Epithelial cell of esophagus (primary cell): ENCODE measurements at places on chromosomes 7 and 10.
A peak's percentile ranks its signal among the peaks of the same experiment; 100 is the strongest.

GRCh38 chr7:139953229-139953628 lies 109.5 kb downstream of the PARP12 start:
- DNase-seq: no peak

DNA sequence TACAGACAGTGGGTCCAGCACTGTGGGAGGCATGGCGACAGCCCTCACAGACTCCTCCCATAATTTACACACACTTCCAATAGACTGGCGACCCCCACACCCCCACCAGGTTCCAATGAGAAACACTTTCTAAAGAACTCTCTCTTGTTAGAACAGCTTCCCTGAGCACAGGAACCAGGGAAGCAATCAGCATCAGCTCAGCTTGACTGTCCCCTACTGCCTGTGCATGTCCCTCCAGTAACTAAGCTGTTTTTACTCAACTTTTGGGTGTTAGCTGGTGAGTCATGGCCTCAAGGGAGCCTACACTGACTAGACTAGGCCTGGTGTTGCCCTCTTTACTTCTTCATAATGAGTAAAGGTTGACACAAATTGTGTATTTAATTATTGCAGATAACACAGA lies 32.6 kb upstream of the HERPUD2 start:
- peak; percentile 70 for DNase-seq

DNA sequence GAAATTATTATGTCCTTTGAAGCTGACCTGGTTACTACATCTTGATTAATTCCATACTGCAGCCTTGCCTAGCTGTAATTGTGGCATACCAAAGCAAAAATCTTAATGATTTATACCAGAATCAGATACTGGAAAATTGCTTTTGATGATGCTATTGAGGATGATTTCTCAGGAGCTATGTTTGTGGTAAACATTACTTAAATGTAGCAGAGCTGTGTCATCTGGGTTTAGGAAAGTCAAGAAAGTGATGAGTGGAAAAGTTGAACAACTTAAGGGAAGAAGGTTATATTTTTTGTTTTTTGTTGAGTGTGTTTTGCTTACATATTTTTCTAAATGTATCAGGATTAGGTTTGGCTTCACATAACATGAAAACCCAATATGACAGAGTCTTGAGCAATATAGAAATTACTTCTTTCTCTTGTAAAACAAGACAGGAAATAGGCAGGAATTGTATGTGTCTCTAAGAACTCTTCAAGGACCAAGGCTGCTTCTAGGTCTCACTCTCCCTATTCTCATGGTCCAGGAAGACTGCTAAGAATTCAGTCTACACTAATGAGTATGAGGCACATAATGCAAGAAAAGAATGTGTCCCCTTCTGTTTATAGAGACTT lies 87.6 kb upstream of the MTPN start:
- no peak for DNase-seq

DNA sequence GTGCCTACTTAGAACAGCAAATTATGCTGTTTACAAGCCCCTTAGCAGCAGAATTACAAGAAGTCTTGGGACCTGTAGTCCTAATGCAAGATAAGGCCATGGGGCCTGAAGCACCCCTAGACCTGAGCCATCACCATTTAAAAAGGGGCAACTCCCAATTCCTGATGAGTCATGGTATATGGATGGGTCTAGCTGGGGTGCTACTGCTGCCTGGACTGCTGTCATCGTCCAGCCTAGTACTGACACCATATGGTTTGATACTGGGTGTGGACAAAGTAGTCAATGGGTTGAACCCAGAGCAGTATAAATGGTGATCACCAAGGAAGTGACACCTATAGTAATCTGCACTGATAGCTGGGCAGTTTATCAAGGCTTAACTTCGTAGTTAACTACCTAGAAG lies 450.0 kb downstream of the IPMK start:
- no peak for DNase-seq

- no peak for DNase-seq
Measured at GRCh38 chr10:127679642-127680255, 57.2 kb upstream of the FOXI2 start.

DNA sequence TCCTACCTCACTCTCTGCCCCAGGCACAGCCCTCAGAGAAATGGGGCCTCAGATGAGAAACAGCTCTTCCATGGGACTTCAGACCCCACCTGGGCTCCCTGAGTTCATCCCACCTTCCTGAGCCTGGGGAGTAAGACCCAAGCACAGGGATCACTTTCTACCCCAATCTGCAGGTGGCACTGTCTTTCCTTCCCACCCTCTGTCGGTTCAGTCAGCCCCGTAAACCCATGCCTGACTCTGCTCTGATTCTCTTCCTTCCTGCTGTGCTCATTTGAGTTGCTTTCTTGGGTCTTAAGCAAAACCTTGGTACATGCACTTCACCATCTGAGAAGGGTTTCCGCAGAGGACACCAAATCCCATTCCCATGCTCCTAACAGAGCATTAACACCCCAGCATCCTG lies 306.4 kb upstream of the CDC14C start:
- DNase-seq: peak; percentile 4
